ENCODE measurements at places on chromosomes 7 and 10.

DNA sequence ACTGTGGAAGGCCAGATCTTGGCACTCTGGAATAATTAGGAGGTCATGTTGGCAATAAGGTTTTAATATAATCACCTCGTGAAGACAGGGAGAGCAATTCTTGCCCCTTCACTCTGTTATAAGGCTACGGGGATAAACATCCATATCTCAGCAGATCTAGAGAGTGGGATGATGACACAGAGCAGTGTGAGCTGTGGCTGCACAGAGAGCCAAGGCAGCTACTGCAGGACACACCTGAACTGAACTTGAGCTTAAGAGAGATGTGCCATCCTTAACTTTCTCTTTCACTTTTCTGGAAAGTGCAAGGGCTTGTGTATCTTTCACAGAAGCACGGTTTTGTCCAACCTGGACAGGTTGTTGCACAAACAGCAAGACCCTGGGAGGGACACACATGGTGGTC, 174.7 kb downstream of the GATA3 start:
- DNase-seq, result no peak

DNA sequence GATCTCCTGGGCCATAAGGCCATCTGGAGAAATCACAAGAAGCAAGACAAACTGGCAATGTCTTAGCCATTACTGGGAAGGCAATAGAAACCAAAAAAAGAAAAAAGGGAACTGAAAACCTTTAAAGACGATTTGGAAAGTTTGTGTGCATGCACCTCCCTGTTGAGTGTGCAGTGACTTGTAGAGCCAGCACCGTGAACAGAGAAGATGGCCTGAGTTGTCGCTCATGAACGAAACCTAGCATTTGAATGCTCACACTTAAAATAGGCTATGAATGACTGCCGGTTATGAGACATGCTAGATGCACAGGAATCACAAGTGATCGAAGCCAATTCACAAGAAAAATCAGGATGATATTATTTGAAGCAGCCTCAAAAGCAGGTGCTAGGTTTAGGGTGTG, 151.3 kb upstream of the ADO start:
- no peak for DNase-seq

DNA sequence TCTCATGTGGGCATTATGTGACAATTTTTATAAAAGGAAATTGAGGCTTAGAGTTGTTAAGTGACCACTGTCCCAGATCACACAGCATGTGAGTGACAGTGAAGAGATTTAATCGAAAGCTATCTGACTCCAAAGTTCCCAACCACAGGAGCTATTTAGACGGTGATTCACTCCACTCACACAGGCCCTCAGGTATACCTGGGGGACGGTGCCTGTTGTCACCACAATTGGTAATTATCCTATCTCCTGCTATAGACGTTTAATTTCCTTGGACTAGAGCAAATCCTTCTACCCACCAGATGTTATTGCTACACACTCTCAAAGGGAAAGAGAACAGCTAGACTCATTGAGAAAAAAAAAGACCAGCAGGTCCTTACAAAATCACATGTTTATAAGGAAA, 145.5 kb downstream of the KLF6 start:
- DNase-seq, result no peak

GRCh38 chr7:93211228-93211818, 14.9 kb downstream of the HEPACAM2 start:
- DNase-seq, result no peak

GRCh38 chr7:94972296-94972695, 64.9 kb downstream of the PPP1R9A start:
- no peak for DNase-seq

DNA sequence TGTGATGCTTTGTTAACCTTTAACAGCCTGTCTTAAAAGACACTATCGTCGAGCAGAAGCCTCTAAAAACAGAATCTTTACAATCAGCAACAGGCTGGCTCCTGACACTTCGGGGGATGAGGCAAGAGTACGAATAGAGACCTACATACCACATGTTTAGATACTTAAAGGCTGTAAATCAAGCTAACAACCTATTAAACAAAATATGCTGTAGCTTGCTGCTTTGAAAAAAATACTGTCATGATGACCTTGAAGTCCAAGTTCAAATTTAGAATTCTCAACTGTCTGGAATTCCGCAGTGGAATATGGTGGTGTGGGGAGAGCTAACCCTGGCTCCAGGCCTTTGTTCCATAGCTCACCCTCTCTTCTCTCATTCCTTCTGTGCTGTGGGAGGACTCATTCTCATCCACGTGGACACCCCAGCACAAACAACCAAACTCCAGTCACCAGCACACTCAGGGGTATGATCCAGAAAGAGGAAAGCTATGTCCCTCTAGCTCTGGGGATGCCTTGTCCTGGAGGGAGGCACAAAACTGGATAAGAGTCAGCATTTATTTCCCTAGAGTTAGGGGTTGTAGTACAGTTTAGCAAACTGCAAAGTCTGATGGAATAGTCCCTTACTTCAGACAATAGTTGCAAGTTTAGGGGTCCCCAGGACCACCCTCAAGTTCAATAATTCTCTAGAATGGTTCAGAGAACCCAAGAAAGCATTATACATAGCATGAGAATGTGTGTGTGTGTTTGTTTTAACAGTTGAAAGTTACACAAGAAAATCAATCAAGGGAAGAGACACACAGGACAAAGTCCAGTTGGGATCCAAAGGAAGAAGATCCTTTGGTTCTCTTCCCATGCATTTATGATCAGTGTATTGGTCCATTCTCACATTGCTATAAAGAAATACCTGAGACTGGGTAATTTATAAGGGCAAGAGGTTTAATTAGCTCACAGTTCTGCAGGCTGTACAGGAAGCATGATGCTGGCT, 196.1 kb upstream of the SVIL start:
- no peak for DNase-seq

GRCh38 chr10:126842836-126843235, 62.4 kb upstream of the DOCK1 start:
- DNase-seq, result peak; percentile 1

- no peak for DNase-seq
These were observed 169.0 kb upstream of the PHYHIPL start for GRCh38 chr10:59007307-59008025.

- DNase-seq, result no peak
These were observed 9.2 kb downstream of the GDF2 start for GRCh38 chr10:47331491-47331890.

DNA sequence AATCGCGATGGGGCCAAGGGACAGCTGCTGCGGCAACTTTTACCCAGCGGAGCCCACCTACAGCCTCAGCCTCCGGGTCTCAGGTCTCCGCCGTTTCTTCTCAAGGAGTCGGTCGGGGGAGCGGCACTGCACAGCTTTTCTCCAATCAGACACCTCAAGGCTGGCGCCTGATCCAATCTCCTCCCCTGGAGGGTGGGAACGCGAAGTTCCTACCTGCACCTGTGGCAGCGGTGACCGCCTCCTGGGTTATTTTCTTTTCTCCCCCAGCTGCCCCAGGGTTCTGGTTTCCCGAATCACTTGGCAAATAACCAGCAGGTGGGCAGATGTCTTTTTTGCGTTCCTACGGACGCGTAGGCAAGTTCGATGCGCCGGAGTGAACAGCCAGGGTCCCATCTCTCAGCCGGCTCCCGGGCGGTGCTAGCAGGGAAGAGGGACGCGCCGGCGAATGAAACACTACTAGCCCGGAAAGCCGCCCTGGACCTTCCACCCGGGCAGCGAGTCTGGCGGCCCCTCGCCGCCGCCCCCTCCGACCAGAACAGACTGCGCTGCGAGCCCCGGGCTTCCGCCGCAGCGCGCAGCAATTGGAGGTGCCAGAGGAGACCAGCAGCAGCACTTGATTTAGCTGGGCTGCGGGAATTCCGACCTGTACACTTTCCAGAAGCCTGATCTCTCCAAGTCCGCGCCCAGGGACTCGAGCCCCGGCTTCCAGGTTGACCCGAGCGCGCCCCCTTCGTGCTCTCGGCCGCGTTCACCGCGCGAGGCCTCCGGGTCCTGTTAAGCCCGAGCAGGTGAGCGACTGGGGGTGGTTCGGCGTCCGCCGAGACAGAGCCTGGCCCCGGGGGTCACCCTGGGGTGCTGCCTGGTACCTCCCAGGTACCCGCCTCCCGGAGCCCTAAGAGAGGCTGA, at the start of gene PRR15:
PRR15 (plus strand) TSS at position 246 of the 906 bp plus-strand sequence. CDS start 2,495 bp downstream, outside the sequence.
- DNase-seq, result peak; percentile 24

GRCh38 chr7:101115215-101115614, 11.7 kb upstream of the SERPINE1 start:
- DNase-seq, result no peak

GRCh38 chr7:105245398-105246114, 143.2 kb downstream of the SRPK2 start:
- no peak for DNase-seq

GRCh38 chr7:582931-583330, 63.3 kb upstream of the PDGFA start:
- no peak for DNase-seq

DNA sequence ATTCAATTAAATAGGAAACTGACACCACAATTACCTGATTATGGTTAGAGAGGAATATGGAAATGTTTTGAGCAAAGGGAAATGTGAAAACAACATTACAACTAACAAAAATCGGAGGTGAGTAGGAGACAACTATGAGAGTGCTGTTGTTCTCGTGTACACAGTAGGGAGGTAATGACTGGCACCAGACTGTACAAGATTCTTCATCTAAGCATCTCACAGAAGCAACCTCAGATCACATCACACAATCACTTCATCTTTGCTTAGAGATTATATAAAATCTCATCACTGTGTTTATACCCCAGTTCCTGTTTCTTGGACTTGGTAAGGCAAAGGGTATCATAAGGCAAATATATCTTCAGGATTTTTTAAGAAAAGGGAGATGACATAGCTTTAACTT, 14.9 kb downstream of the ABLIM1 start:
- DNase-seq, result no peak

DNA sequence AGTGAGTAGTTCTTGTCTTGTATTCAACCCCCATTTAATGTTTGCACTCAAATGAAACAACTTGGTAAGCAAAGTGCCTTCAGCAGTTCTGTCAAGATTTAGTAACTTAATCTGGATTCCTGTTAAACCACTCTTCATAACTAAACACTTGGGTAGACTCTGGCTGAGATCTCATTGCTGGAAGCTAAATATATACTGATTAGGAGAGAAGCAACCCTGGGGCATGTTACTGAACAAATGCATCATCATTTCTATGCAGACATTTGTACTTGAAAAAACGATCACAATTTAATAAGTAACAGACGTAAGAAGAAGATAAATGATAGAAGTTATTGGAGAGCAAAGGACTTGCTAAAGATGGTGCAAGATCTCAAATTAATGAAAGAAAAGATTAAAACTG, 308.4 kb upstream of the POM121L12 start:
- no peak for DNase-seq

DNA sequence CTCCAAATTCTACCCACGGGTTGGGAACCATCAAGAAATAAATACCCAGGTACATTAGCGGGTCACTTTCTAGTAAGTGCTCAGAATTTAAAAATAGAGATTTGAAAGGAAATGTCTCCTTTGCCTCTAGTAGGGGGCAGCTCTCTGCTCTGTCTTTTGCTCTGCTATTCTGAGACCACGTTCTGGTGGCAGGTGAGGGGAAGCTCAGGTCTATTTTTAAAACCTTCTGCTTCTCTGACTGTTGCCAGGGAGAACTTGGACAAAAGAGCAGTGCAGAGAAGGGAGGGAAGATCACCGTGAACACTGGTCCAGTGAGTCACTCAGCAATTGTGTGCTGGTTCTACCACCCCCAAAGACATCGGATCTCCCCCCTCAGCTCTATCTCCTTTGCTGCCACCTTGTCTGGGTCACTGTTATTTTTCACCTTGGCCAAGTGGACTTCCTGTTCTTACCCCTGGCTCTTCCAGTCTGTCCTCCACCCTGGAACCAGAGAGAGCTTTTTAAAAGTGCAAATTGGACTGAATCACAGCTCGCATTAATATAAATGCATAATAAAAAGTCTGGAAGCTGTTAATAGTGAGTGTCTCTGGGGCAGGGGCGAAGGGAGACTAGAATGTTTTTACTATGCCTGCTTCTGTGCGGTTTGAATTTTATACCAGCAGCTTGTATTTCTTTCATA, 72.4 kb upstream of the LOXL4 start:
- no peak for DNase-seq

DNA sequence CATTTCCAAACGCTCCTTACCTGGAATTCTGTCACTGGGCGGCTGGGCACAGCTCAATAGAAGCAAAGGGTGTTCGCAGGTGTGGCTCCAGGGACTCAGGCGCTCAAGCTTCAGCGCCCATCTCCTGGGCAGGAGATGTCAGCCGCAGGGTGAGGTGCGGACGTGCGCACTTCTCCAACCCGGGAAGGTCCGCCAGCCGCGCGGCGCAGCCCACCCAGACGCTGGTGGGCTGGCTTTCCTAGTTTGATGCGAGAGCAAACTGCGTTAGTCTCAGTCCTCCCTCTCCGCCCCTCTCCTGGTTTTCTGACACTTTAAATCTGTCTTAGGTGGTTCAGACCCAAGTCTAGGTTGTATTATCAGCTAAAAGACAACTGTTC, 267 bp downstream of the CALCR start:
- no peak for DNase-seq

- DNase-seq, result no peak
These were observed 106.2 kb downstream of the PLXDC2 start for GRCh38 chr10:19922236-19922963.

DNA sequence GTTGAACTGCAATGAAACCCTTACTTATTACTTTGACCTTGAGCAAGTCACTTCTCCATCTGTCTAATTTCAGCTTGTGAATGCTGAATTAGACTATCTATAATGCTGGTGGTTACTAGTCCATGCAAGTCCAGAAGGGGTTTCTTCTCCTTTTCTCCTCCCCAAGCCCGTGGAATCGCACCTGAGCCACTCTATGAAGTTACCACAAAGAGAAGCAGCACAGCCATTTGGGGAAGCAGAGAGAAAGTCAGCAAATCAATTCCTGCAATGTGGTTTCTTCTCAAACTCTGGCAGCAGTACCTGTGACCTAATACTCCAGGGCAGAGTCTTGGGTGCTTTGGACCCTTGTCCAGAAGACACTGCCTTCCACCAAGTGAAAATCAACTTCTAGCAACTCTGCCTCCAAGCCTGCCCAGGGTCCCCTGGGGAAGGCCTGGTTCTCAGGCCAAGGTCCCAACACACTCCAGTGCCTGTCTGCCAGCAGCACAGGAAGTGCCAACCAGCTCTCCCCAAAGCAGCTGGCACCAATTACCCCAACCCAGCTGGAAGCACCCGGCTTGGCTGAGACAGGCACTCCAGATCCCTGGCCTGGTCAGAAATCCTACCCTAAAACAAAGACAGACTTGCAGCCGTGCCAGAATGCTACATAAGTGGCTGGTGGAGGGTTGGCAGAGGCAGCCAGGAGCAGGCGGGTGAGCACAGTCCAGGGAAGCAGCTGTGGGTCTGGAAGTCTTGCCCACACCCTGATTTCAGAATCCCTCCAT, 200.3 kb downstream of the LSM5 start:
- DNase-seq, result no peak

- DNase-seq, result no peak
These were observed 96.3 kb downstream of the JAZF1 start for GRCh38 chr7:28083998-28084985.

Measured in NCI-H1436 treated with DMSO at 0.1 percent for 48 hours (cell line).